Hematopoietic multipotent progenitor cell treated with erythropoietin and hydrocortisone succinate and interleukin-3 and kit ligand, for 17 days (in vitro differentiated cells): ENCODE measurements at places on chromosomes 2 and 18.

GRCh38 chr18:22387364-22387763, 30.4 kb downstream of the CTAGE1 start:
- DNase-seq: no peak

DNA sequence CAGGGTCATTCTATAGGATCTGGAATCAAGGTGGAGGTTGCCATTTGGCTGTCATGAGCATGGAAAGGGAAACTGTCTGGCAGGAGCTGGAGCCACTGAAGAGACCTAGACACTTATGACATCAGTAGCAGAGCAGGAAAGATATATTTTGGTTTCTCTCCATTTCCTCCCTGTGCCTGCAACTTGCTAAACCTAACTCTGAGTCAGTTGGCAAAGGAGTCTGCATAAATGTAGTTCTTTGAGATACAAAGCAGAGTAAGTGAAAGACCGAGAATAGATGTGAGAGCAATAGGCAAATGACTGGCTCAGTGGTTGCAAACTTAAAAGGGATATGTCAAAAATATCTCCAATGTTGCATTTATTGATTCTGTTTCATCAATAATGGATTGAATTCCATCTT, 757.7 kb downstream of the KCNJ3 start:
- DNase-seq: no peak

DNA sequence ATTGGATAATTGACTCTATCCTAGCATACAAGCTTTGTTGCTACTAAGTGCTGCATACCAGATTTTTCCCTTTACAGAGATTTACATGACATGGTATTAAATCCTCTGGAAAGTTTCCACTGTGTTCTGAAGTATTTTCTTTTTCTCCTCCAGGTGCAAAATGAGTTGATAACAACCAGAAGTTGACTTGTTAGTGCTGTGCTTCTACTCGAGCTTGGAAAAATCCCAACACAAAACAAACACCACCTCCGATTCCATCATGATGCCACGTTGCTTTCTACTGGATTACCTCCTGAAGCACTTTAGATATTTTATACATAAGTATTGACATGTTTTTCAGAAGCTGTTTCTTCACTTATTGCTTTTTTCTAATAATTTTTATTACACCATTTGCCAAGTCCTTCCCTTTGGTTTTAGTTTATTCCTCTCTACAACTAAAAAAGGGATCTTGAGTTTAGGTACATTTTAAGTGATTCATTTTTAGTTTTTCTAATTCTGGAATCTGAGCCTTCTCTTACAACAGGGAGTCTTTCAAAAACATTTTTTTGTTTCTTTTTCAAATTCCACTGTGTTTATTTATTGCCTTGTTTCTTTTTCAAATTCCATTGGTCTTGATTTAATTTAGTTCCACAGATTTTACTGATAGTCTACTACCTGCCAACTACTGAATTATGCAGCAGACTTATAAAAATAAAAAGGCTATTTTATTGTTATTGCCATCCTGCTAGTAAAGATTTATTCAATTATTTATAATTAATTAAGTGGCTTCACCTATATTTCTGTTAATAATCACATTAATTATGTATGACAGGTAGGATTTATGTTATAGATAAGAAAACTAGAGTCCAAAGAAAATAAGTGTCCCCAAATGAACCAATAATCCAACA, 143.4 kb downstream of the PPP1R1C start:
- no peak for DNase-seq

DNA sequence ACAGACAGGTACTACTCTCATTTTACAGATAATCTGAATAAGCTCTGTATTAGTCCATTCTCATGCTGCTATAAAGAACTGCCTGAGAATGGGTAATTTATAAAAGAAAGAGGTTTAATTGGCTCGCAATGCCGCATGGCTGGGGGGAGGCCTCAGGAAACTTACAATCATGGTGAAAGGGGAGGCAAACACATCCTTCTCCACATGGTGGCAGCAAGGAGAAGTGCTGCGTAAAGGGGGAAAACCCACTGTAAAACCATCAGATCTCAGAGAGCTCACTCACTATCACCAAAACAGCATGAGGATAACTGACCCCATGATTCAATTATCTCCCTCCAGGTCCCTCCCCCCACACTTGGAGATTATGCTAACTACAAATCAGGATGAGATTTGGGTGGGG, 254.4 kb downstream of the KCNE4 start:
- no peak for DNase-seq

DNA sequence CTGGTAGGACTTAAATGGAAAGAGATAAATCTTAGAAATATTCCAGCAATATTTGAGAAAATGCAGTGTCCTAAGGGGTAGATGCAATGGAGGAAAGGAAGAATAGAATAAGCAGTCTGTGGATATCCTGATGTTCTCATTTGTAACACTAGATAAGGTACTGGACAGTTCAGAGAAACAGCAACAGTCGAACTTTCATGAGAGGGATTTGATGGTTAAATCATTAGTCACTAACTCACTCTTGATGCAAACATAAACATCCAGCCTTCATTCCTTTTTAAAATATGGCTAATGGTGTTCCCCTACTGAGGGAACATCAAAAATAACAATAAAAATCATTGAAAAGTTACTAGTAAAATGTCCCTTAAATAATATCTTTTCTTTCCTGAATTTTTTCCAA, 211.4 kb upstream of the SLC39A10 start:
- DNase-seq: no peak

GRCh38 chr18:58239879-58240278, 195.9 kb downstream of the NEDD4L start:
- DNase-seq: no peak

DNA sequence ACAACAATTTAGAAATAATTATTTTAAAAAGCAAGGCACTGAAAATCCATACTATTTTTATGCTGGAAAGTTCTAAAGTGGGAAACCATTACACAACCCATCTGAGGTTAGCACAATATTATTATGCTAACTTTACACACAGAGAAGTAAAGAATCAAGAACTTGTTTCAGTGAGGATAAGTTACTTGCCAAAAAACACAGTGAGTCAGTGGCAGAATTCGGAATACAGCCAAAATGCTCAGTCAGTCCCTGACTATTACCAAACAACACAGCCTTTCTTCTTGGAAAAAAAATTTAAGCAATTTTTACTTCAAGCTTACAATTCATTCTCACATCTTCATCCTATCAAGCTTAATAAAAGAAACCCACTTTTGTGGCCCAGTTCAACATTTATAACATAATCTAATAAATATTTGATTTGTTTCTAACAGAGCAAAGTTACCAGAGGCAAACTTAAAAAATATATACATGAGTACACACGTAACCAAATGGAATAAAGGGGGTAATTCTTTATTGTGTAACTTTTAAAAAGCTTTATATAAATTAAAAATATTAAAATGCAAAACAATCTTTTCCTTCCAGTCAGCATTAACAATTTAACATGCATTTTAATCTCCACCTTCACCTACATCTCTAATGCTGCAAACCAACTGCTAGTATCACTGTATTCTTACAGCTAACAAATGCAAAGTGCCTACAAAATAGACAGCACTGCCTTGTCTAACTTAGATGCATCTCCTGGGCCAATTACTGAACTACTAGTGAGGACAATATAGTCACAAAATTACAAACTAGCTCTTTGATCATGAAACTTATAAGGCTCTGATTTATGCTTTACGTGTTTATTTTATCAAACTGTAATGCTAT, 55.2 kb downstream of the CCDC88A start:
- no peak for DNase-seq

DNA sequence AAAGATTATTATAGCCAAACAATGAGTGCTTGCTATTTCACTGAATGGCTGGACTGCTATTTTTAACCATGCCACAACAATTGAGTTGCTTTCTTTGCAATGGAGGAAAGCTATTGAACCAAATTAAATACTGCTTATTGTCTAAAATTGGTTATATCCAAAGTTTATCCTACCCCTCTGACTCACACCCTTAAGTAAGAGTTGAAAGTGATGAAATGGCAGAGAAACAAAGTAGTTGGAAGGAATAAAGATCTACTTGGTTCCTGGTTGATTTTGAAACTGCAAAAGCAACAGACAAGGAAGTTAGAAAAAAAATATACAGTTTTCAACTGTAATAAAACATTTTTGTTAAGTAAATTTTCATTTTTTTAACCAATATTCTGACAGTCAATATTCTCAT, 47.5 kb downstream of the EML4 start:
- no peak for DNase-seq

GRCh38 chr2:239952665-239953417, 72.3 kb downstream of the NDUFA10 start:
- DNase-seq: no peak

DNA sequence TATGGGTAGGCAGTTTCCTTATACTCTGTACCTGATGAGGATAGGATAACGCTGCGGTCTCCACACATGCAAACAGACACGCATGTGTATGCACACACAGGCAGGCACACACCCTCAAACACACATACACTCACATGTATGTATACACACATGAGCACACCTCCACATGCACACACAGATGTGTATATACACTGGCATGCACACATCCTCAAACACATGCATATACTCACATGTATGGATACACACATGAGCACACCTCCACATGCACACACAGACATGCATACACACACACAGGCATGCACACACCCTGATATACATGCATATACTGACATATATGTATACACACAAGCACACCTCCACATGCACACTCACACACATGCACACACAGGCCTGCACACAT, 267.8 kb upstream of the HDAC4 start:
- no peak for DNase-seq

- DNase-seq: peak; percentile 72
Observed at GRCh38 chr2:207530160-207531031, 634 bp downstream of the CREB1 start.

DNA sequence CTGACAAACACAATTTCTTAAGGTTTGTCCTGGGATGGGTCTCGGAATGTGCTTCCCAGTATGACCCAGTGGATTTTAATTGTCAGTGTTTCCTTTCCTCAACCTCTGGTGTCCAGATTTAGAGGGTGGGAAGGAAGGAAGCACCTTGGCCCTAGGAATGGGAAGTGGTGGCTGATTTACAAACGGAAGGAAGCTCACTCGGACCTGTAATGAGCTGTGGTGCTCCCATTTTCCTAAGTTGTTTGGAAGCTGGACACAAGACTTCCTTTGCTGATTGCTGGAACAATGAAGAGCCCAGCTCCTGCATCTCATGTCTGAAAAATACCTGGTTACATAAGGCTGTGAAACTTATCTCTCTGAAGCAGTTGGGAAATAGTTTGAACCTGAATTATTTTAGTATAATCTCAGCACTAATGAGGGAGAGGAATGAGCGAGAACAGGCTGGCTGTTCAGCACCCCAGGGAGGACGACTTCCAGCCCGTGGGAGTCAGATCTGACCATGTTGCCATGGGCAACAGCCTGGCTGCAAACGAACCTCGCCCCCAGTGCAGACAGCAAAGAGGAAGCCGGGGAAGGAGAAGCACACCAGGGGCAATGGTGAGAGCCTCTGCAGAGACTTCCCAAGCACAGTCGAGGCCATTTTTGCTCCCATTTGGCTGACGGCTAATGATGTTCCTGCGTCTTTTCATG, 74.4 kb upstream of the ASB18 start:
- DNase-seq: no peak

DNA sequence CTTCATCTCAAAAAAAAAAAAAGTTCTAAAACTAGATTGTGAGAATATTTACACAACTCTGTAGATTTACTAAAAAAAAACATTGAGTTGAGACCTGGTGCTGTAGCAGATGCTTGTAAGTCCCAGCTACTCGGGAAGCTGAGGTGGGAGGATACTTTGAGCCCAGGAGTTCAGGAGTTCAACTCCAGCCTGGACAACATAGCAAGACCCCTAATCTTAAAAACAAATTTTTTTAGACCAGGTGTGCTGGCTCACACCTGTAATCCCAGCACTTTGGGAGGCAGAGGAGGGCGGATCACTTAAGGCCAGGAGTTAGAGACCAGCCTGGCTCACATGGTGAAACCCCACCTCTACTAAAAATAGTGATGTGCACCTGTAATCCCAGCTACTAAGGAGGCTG, 108.9 kb downstream of the MEMO1 start:
- no peak for DNase-seq

DNA sequence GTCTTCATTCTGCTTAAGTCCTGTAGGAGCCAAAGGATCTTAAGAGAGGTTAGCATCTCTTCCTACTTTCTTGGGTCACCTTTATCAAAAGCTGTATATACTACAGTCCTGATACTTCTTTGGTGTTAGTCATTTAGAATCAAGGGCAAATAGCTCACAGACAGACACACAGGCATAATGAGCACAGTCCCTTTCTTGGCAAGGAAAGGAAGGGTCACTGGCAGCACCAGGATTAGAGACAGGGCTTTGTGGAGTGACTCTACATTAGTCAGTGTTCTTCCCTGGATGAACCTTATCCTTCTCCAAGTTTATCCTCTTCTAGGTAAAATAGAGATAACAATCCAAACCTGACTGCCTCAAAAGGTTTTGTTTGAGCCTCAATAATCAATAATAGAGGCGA, 40.0 kb upstream of the NCKAP5 start:
- DNase-seq: no peak

GRCh38 chr2:239240414-239240881, 160.4 kb downstream of the HDAC4 start:
- DNase-seq: no peak

DNA sequence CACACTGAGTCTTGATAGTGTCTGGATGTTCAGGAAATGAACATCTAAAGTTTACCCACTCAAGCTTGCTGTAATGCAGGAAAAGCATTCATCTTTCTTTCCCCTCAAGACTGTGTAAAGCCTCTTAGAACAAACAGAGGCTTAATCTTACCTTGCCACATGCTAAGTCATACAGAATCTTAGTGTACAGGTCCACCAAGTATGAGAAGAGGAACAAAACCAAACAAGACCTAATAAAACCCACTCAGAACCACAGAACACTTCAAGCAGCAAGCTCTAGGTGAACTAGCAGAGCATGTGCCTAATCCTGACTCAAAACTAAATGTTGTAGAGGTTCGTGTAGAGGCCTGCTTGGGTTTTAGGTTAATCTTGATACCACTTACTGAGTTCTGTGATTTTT, 97.6 kb downstream of the SPTBN1 start:
- DNase-seq: no peak

GRCh38 chr18:6054256-6054842, 159.0 kb upstream of the TMEM200C start:
- DNase-seq: no peak

DNA sequence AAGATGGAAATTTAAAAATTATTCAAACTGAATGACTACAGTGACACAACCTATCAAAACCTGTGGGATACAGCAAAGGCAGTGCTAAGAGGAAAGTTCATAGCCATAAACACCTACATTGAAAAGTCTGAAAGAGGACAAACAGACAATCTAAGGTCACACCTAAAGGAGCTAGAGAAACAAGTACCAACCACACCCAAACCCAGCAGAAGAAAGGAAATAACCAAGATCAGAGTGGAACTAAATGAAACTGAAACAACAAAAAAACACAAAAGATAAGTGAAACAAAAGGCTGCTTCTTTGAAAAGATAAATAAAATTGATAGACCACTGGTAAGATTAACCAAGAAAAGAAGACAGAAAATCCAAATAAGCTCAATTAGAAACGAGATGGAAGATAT, 247.2 kb upstream of the ZNF804A start:
- DNase-seq: no peak
